ENCODE measurements at places on chromosomes 4 and X. TPM values are rescaled to one million over a fixed set of nuclear protein-coding genes. Genes with fewer than 3 reads are reported as not detected.

IGFBP7 gene
- total RNA-seq = 661 TPM

- H3K4me3 ChIP-seq = no peak overlapping the region
- H3K4me1 ChIP-seq = no peaks in the 10 kb centered on the region
- no peaks in the 10 kb centered on the region for H3K27me3 ChIP-seq
- no peaks in the 10 kb centered on the region for H3K36me3 ChIP-seq
Measured at GRCh38 chr4:107071108-107071507, 35.0 kb upstream of the DKK2 start.

PCDH7 gene
- total RNA-seq = 8.0 TPM

DNA sequence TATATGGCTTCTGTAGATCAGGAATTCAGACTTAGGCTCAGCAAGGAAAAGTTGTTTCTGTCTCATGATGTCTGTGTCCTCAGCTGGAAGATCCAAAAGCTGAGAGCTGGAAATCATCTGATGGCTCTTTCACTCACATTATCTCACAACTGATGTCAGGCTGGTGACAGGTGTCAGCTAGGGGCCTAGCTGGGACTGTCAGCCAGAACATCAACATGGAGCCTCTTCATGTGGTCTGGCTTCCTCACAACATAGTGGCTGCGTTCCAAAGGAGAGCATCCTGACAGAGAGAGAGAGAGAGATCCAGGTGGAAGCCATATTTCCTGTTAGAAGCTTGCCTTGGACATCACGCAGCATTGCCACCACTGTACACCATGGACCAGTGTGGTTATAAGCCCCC lies 10.6 kb upstream of the INTS6L start:
- H3K27me3 ChIP-seq = no peaks in the 10 kb centered on the region
- H3K27ac ChIP-seq = no peak overlapping the region
- H3K4me3 ChIP-seq = no peak overlapping the region
- DNase-seq = no peak
- H3K4me1 ChIP-seq = no peaks in the 10 kb centered on the region

DNA sequence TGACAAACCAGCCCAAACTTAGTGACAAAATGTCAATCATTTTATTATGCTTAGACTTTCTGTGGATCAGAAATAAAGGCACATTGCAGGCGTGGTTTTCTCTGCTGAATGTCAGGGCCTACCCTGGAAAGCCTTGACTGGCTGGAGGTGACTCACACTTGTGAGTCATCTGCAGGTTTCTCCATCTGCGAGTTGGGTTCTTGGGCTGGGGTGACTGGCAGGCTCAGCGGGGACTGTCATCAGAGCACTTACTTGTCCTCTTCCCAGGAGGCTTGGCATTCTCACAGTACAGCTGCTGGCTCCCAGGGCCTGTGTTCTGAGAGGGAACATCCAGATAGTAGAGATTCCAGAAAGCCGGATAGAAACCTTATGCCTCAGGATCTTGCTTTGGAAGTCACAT lies 153.8 kb upstream of the AGA start:
- no peak for DNase-seq
- H3K4me1 ChIP-seq = no peaks in the 10 kb centered on the region
- no peaks in the 10 kb centered on the region for H3K27me3 ChIP-seq
- H3K4me3 ChIP-seq = no peak overlapping the region

DNA sequence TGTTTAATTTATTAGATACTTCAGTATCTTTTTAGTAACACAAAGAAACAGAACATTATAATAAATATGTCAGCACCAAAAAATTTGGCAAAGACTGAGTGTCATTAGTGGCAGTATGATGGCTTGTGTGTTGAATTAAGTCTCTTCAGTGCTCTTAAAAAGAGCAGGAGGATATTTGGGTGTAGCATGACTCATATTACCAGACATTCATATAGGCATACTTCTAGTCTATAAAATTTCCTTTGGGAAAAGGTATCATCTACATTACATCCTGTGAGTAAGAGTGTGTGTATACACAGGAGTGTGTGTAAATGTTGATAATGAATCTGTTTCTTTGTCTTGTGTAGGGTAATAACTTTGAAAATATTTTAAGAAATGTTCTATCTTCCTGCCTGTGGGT lies 135.7 kb downstream of the CNKSR2 start:
- H3K4me3 ChIP-seq = no peak overlapping the region
- no peaks in the 10 kb centered on the region for H3K4me1 ChIP-seq
- H3K27ac ChIP-seq = no peak overlapping the region
- no peaks in the 10 kb centered on the region for H3K36me3 ChIP-seq
- no peak for DNase-seq
- H3K27me3 ChIP-seq = no peaks in the 10 kb centered on the region

PF4V1 gene
- total RNA-seq = not detected

DNA sequence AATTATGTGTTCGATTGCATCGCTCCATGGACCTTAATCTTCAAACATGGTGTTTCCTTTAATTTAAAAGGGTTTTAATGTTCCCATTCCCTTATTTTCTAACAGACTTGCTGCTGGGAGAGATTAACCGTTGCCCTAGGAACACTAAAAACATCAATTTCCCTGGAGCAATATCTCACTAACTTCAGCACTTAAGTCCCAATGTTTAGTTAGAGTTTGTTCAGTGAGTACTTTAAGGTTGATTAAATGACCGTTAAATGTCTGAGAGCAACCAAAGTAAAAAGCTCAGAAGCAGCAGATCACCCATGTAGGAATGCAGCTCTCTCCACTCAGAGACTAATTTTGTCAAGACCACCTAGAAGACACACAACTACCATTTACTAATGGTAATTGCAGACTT lies 111.2 kb upstream of the PDE5A start:
- no peak overlapping the region for H3K4me3 ChIP-seq
- no peak for DNase-seq
- H3K27ac ChIP-seq = no peak overlapping the region
- no peaks in the 10 kb centered on the region for H3K27me3 ChIP-seq
- H3K4me1 ChIP-seq = peaks cover 3% of the 10 kb centered on the region
- no peaks in the 10 kb centered on the region for H3K36me3 ChIP-seq

DNA sequence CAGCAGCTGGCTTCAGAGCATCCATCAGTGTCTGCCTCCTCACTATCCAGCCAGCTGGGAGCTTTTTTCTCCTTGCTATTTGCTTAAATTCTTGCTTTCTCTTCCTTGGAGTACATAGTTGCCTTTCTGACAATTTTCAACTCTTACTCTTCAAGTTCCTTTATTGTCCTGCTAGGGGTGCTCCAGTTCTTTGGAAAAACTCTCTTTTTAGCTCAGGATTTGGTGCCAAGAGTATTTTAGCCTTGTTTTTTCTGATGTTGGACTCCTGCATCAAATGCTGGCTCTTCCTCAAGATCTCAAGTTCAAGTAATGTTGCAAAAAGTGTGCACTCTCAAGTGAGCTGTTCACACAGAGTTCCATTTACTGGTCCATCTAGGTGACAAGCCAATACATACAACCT lies 126.4 kb downstream of the KDR start:
- no peak for DNase-seq
- H3K36me3 ChIP-seq = no peaks in the 10 kb centered on the region
- no peaks in the 10 kb centered on the region for H3K27me3 ChIP-seq
- H3K4me1 ChIP-seq = no peaks in the 10 kb centered on the region

GRCh38 chr4:61407642-61408618 lies 207.8 kb downstream of the ADGRL3 start:
- H3K4me1 ChIP-seq = no peaks in the 10 kb centered on the region
- no peaks in the 10 kb centered on the region for H3K27me3 ChIP-seq
- H3K4me3 ChIP-seq = no peak overlapping the region
- no peak overlapping the region for H3K27ac ChIP-seq

GRCh38 chrX:73668779-73669178 lies 105.8 kb downstream of the CHIC1 start:
- DNase-seq = no peak
- no peak overlapping the region for H3K4me3 ChIP-seq
- no peaks in the 10 kb centered on the region for H3K27me3 ChIP-seq
- no peaks in the 10 kb centered on the region for H3K36me3 ChIP-seq
- no peak overlapping the region for H3K27ac ChIP-seq

TMEM271 gene
- not detected for total RNA-seq

ALAS2 gene
- total RNA-seq = 0.78 TPM

DNA sequence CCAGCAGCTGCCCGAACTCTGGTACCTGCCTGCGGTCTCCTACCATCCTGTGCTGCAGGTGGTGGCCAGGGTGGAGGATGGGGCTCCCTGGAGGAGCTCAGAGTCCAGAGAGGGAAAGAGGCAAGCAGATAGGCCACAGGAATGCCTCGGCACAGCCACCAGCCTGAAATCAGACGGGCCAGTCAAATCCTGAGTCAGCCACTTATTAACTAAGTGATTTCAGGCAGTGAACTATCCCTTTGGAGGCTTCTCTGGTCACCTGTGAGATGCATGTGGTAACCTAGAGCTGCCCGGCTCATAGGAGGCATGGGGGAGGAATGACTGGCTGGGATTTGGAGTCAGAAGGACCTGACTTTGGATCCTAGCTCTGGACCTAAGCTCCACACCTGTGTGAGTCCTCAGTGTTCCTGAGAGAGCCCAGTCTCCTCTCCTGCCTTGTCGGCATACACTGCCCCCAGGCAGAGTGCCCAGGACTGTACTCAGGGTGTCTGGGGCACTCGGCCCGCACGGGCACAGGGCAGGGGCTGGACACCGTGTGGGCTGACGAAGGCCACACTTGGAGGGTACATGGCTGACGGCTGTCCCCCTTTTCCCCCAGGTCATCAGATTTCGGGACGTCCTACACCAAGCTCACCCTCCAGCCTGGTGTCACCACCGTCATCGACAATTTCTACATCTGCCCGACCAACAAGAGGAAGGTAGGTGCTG lies 96.4 kb upstream of the PSAPL1 start:
- H3K4me3 ChIP-seq = no peak overlapping the region
- no peaks in the 10 kb centered on the region for H3K36me3 ChIP-seq
- DNase-seq = no peak
- H3K4me1 ChIP-seq = no peaks in the 10 kb centered on the region
- peaks cover 8% of the 10 kb centered on the region for H3K27me3 ChIP-seq

DNA sequence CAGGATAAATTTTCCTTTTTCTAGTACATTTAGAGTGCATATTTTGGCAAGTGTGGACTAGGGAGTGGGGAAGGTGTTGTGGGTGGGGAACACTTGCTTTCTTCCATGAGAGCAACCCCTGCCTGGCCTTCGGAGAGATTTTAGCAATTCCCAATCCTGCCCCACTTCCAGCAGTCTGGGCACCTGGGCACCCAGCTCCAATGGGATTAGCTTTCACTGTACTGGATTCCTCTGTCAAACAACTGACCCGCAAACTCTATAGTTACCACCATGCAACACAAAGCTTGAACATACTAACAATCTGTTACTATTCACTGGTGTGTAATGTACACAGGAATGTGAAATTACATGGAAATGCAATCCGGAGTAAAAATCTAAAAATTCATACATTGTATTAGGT lies 50.3 kb downstream of the SH3RF1 start:
- DNase-seq = no peak
- no peaks in the 10 kb centered on the region for H3K36me3 ChIP-seq
- H3K4me1 ChIP-seq = peaks cover 24% of the 10 kb centered on the region
- no peak overlapping the region for H3K4me3 ChIP-seq

SPACA5 gene
- total RNA-seq = not detected

ARX gene
- not detected for total RNA-seq

- no peak overlapping the region for H3K4me3 ChIP-seq
- H3K4me1 ChIP-seq = peaks cover 13% of the 10 kb centered on the region
- peaks cover 10% of the 10 kb centered on the region for H3K36me3 ChIP-seq
- H3K27me3 ChIP-seq = no peaks in the 10 kb centered on the region
Measured at GRCh38 chr4:917466-917865, 14.7 kb downstream of the GAK start.

All from upper lobe of right lung (tissue), 1 donor.